ENCODE measurements at places on chromosomes 5 and 9. TPM values are rescaled to one million over a fixed set of nuclear protein-coding genes. Genes with fewer than 3 reads are reported as not detected.

PAEP gene
- total RNA-seq, result not detected

HEXB gene
- 87.6 TPM for total RNA-seq

DNAI1 gene
- not detected for total RNA-seq

ENC1 gene
- total RNA-seq, result 0.73 TPM

CHD1 gene
- total RNA-seq, result 45.4 TPM

PDE6A gene
- total RNA-seq, result not detected

LCN2 gene
- not detected for total RNA-seq

LHX3 gene
- 0.08 TPM for total RNA-seq

- H3K27me3 ChIP-seq, result no peaks in the 10 kb centered on the region
- no peak overlapping the region for H3K4me3 ChIP-seq
- no peak overlapping the region for H3K27ac ChIP-seq
- no peak for DNase-seq
- H3K4me1 ChIP-seq, result no peaks in the 10 kb centered on the region
Observed at GRCh38 chr9:81372628-81373191, 316.6 kb downstream of the TLE1 start.

DNA sequence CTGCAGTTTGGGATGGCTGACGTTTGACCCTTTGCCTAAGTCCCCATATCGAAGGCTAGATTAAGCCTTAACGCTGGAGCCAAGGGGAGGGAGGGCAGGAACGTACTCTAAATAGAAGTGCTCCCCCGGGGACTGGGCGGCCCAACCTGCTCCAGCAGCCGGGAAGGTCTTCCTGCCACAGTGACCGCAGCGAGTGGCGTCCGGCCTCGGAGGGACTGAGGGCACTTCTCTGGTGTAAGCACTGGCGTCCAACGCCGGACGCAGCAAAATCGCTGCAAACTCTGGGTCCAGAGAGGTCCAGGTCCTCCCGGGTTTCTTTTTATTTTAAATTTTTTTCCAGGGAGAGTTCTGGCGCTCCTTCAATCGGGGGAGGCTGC lies 505 bp upstream of the ACER2 start:
- H3K4me3 ChIP-seq, result peak overlapping the region; percentile 92
- no peak overlapping the region for H3K27ac ChIP-seq
- peaks cover 8% of the 10 kb centered on the region for H3K27me3 ChIP-seq

DNA sequence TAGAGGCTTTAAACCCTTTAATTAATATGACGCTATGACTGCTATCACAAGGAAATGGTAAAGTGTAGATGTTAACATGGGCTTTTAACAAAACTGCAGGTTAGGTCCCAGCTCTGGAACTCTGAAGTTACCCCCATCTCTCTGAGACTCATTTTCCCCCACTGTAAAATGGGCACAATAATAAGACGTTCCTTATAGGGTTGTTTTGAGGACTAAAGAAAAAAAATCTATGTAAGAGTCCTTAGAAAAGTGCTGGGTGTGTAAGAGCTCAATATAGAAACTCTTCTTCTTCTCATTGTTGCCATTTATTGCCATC lies 45.8 kb upstream of the STK32A start:
- no peak for DNase-seq
- no peaks in the 10 kb centered on the region for H3K36me3 ChIP-seq
- H3K27ac ChIP-seq, result no peak overlapping the region
- no peak overlapping the region for H3K4me3 ChIP-seq

DNA sequence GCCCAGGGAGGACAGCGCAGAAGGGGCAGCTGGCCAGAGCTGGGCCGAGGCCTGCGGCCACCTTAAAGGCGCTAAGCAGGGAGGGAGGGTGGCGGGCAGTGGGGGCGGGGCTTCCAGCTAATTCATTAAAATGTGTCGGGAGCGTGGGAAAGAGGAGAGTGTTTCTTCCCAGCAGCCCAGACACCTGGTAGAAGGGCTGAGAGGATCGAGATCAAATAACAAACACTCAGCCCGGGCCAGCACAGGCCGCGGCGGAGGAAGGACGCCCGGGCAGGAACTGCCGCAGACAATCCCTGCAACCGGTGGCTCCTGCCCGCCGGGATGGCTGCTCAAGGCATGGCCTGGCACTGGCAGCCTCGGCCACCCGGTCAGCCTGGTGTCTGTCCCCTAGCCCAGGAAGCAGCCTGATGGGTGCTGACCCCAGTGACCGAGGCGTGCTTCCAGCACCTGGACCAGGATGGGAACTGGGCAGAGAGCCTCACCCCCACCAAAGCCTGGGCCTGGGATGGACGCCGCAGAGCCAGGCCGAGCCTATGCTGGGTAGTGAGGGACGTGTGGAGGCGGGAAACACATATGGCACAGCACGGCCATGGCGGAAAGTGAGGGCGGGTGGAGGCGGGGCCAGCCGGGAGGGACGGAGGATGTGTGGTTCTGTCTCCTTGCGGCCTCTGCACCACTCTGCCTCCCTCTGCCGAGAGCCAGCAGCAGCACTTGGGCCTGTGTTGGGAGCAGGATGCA lies 3.2 kb upstream of the NRARP start:
- no peaks in the 10 kb centered on the region for H3K36me3 ChIP-seq
- H3K27me3 ChIP-seq, result peaks cover 8% of the 10 kb centered on the region
- no peak overlapping the region for H3K4me3 ChIP-seq

DNA sequence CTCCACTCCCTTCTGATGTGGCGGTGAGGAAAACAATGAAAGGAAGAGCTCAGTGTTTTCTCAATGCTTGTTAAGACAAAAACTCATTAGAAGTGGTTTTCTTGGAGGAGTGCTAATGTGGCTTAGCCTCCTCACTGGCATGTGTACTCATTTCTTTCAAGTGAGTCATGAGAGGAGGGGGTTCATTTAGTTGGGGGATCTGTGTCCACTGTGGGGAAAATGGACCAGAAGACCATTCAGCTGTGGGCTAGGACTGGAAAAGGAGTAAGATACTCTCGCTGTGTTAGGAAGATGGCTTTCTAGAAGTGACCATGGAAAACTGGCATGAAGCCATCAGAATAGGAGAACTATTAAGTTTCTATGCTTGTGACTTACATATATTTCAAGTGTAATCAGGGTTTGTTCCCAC lies 23.5 kb downstream of the KLF9 start:
- H3K27me3 ChIP-seq, result no peaks in the 10 kb centered on the region
- H3K4me1 ChIP-seq, result peaks cover 41% of the 10 kb centered on the region
- H3K27ac ChIP-seq, result no peak overlapping the region
- H3K4me3 ChIP-seq, result no peak overlapping the region

GRCh38 chr9:29066141-29066640 lies 1492.9 kb upstream of the C9orf72 start:
- no peaks in the 10 kb centered on the region for H3K36me3 ChIP-seq
- no peak for DNase-seq
- H3K27ac ChIP-seq, result no peak overlapping the region
- no peaks in the 10 kb centered on the region for H3K4me1 ChIP-seq

DNA sequence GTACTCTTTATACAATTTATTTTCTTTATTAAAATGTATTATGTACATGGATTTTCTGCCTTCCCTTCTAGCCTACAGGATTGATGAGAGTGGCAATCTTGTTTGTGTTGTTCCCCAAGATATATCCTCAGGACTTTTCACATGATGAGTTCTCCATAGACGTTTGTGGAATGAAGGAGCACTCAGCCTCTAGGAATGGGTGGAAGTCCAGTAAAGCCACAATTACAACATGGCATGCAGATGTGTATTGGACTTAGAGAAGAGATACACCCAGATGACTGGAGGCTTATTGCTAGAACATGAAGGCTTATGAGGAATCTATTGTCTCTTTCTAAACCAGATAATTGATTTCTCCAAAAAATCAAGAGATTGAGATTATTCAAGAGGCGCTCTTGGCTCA lies 8.2 kb upstream of the DOCK2 start:
- no peak overlapping the region for H3K27ac ChIP-seq
- peaks cover 12% of the 10 kb centered on the region for H3K4me1 ChIP-seq
- DNase-seq, result no peak
- no peak overlapping the region for H3K4me3 ChIP-seq
- peaks cover 2% of the 10 kb centered on the region for H3K36me3 ChIP-seq
- peaks cover 27% of the 10 kb centered on the region for H3K27me3 ChIP-seq

- peaks cover 9% of the 10 kb centered on the region for H3K36me3 ChIP-seq
- peak overlapping the region; percentile 56 for H3K4me3 ChIP-seq
- H3K4me1 ChIP-seq, result peaks cover 42% of the 10 kb centered on the region
- no peak for DNase-seq
Observed at GRCh38 chr5:135030956-135031812, 2.8 kb downstream of the PITX1 start.

GRCh38 chr9:34259315-34259714 lies 69.8 kb downstream of the KIF24 start:
- H3K4me1 ChIP-seq, result peaks cover 7% of the 10 kb centered on the region
- H3K4me3 ChIP-seq, result no peak overlapping the region
- H3K27ac ChIP-seq, result no peak overlapping the region
- H3K27me3 ChIP-seq, result no peaks in the 10 kb centered on the region

DNA sequence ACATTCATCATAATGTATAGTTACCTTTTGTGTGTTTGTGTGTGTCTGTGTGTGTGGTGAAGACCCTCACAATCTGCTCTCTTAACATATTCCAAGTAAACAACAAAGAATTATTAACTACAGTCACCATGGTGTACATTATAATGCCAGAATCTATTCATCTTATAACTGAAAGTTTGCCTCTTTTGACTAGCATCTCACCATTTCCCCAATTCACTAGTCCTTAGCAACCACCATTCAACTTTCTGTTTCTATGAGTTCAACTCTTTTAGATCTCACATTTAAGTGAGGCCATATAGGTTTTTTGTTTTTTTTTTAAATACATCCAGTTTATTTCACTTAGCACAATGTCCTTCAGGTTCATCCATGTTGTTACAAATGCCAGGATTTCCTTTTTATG lies 83.6 kb downstream of the SMC2 start:
- no peaks in the 10 kb centered on the region for H3K36me3 ChIP-seq
- no peak for DNase-seq
- H3K27me3 ChIP-seq, result no peaks in the 10 kb centered on the region
- no peaks in the 10 kb centered on the region for H3K4me1 ChIP-seq
- no peak overlapping the region for H3K27ac ChIP-seq
- no peak overlapping the region for H3K4me3 ChIP-seq

- H3K27me3 ChIP-seq, result no peaks in the 10 kb centered on the region
- no peak for DNase-seq
- H3K36me3 ChIP-seq, result no peaks in the 10 kb centered on the region
- peaks cover 36% of the 10 kb centered on the region for H3K4me1 ChIP-seq
- H3K27ac ChIP-seq, result no peak overlapping the region
- peak overlapping the region; percentile 80 for H3K4me3 ChIP-seq
Observed at GRCh38 chr9:120715389-120715924, 1.2 kb upstream of the MEGF9 start.

DNA sequence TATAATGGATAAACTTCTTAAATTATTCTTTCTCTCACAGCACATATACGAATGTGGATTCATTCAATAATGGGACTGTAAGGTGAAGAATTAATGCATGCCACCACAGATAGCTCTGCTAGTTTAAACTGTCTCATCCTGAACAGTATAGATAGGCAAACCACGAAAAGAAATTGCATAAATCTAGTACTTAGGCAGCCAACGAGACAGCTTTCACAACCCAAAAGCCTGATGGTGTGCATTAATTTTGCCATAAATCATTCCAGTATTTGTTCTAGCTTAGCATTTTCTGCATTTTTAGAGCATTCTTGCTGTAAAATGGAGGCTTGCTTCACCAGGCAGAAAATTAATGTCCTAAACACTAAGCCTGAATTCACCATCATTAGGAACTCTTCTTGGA lies 834.2 kb upstream of the DMAC1 start:
- H3K27ac ChIP-seq, result no peak overlapping the region
- H3K4me1 ChIP-seq, result no peaks in the 10 kb centered on the region
- no peaks in the 10 kb centered on the region for H3K36me3 ChIP-seq
- no peaks in the 10 kb centered on the region for H3K27me3 ChIP-seq
- no peak for DNase-seq
- H3K4me3 ChIP-seq, result no peak overlapping the region

DNA sequence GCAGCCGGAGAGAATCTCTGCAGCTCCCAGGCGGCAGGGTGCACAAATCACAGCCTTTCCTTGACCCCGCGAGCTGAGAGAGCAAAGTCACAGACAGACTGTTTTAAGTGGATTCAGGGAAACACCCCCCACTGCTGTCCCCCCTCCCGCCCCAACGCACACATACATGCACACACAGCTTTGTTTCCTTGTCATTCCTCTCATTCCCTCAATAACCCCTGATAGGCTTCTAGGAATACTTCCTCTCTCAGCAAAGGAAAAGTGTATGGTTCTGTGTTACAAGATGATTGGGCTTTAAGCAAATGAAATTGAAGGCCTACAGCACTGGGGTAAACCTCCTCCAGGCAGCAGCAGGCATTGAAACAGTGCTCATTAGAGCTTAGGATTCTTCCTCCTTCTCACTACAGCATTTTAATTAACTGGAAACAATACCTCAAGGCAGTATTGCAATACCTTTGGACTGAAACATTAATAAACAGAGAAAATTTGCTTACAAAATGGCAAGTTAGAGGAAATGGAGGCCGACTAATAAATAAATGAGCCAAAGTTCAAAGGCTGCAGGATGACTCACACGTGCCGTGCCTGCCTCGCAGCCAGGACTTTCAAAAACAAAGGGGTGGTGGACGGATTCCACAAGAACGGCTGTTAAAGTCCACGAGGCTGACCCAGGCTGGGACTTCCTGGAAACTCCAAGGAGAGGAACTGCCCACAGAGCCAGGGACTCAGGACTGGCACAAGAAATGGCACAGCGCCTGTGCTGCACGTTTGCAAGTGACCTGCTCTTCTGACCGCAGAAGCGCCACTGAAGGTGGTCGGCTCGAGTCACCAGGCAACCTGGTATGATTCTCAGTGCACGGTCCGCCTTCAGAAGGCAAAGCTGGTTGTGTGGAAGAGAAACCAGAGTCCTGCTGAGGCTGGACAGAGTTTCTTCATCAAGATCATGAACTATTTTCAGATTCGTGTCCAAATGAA lies 236.2 kb downstream of the SYK start:
- no peak overlapping the region for H3K4me3 ChIP-seq
- peaks cover 67% of the 10 kb centered on the region for H3K4me1 ChIP-seq
- H3K27me3 ChIP-seq, result no peaks in the 10 kb centered on the region
- peak overlapping the region; percentile 74 for H3K27ac ChIP-seq
- peak; percentile 31 for DNase-seq

GRCh38 chr9:107154766-107155165 lies 128.3 kb upstream of the RAD23B start:
- no peaks in the 10 kb centered on the region for H3K36me3 ChIP-seq
- H3K27me3 ChIP-seq, result peaks cover 12% of the 10 kb centered on the region
- H3K27ac ChIP-seq, result no peak overlapping the region

DNA sequence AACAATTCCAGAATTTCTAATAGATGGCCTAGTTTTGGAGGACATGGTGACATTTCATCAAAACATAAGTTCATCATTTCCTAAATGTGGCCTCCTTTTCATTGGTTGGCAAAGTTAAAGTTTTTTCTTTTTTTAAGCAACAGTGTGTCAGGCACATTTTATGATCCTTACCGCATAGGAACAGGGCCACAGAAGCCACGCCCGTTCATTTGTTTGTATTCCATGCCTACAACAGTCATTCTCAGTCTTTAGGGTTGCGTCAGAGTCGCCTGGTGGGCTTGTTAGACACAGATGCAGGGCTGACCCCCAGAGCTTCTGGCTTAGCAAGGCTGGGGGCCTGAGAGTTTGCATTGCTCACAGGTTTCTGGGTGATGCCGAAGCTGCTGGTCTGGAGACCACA lies 130.2 kb downstream of the HSD17B3 start:
- no peak overlapping the region for H3K27ac ChIP-seq
- no peaks in the 10 kb centered on the region for H3K36me3 ChIP-seq
- H3K27me3 ChIP-seq, result peaks cover 18% of the 10 kb centered on the region
- no peak for DNase-seq

GRCh38 chr5:126253406-126253805 lies 169.8 kb upstream of the GRAMD2B start:
- H3K27ac ChIP-seq, result no peak overlapping the region
- no peak for DNase-seq
- no peak overlapping the region for H3K4me3 ChIP-seq
- no peaks in the 10 kb centered on the region for H3K36me3 ChIP-seq
- H3K27me3 ChIP-seq, result no peaks in the 10 kb centered on the region
